ENCODE measurements at places on chromosomes 1 and 21.

- no peak for DNase-seq
Observed at GRCh38 chr1:117661027-117661426, 55.2 kb downstream of the TENT5C start.

- no peak for DNase-seq
Observed at GRCh38 chr1:248821101-248821500, 4.6 kb downstream of the SH3BP5L start.

DNA sequence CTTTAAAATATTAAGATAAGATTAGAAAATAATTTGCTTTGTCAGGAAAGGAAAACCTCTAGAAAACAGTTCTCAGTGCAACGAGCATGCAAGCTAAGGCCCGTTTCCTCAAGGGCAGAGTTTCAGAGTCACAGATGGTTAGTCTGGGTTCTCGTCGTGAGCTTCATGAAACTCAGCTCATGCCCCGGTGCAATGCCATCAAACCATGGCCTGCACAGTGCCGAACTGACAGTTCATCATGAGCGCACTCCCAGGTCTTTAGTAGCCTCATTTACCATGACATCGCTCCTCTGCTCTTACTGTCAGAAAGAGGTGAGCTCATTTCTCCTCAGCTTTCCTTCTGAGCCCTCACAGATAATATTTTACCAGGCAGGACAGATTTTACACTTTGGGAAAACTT lies 319.2 kb downstream of the NTNG1 start:
- DNase-seq = no peak

DNA sequence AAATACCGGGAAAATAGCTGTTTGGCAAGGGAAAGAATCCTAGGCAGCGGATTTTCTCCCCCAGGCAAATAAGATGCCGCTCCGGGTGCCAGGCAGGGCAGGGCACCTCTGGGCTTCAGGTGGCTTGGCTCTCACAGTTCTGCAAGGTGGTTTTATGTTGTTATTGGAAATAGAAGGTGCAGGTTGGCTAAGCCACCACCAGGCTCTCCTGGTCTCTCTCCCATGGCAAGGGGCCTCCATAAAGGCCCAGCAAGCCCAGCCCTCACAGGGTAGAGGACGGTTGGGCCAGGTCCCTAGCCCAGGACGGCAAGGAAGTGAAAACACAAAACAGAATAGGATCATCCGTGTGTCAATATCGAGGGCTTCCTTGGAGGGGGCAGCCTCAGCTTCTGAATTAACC lies 37.6 kb upstream of the GPR153 start:
- no peak for DNase-seq
